ENCODE measurements at places on chromosomes 12 and 14. TPM values are rescaled to one million over a fixed set of nuclear protein-coding genes. Genes with fewer than 3 reads are reported as not detected.
A peak's percentile ranks its signal among the peaks of the same experiment; 100 is the strongest.

DNA sequence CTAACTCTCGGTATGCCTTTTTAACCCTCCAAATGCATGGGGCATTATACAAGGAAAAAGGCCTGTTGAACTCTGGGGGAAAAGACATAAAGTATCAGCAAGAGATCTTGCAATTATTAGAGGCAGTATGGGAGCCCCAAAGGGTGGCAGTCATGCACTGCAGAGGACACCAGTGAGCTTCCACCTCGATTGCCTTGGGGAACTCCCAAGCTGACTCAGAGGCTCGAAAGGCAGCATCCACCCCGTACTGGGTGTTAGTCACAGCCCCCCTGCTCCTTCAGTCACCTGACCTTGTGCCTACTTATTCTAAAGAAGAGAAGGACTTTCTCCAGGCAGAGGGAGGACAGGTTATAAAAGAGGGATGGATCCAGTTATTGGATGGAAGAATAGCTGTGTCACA, 781.4 kb upstream of the TMEM132C start:
- DNase-seq, result no peak

The GALNT6 gene
- 18.7 TPM for polyA plus RNA-seq

GRCh38 chr14:105473677-105474482, 741 bp upstream of the CRIP2 start:
- peak; percentile 91 for DNase-seq

GRCh38 chr14:81342850-81343580, 57.1 kb downstream of the STON2 start:
- no peak for DNase-seq

The AQP2 gene
- not detected for polyA plus RNA-seq

DNA sequence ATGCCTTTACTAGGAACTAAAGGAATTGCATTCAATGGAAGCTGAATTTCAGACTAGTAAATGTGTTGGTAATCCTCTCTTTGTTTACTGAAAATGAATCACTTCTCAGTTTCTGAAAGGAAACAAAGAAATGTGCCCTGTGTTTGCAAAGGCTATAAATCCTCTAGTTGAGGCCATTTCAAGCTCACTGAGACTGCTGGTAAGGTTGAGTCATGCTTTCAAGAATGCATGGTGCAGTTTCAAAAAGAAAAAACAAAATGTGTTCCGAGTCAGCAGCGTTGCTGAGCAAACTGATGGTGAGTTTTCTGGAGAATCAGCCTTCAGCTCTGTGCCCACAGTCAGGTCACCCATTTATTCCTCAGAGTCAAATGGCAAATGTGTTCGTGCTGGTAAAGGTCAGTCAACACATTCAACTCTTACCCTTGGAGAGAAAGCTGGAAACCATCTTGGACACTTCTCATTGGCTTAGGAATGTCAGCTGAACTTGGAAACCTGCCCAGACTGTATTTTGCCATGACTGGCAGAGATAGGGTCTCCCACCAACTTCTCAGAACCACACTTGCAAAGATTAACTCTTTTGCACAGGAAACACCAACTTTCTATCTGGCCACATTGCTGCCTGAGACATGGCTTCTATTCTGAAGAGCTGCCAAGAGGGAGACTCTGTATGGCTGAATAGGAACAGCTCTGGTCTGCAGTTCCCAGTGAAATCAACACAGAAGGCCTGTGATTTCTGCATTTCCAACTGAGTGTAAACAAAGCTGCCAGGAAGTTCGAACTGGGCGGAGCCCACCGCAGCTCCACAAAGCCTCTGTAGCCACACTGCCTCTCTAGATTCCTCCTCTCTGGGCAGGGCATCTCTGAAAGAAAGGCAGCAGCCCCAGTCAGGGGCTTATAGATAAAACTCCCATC, 484.4 kb downstream of the ATP23 start:
- DNase-seq, result peak; percentile 95

- no peak for DNase-seq
Observed at GRCh38 chr12:40229690-40230651, 5.2 kb downstream of the LRRK2 start.

GRCh38 chr14:104295681-104296387, 157.4 kb downstream of the KIF26A start:
- DNase-seq, result no peak

The HEBP1 gene
- polyA plus RNA-seq, result 23.1 TPM

The C12orf42 gene
- polyA plus RNA-seq, result not detected

The ACTR6 gene
- 7.5 TPM for polyA plus RNA-seq

The SLC5A8 gene
- polyA plus RNA-seq, result not detected

GRCh38 chr14:28756884-28757570, 9.6 kb upstream of the FOXG1 start:
- peak; percentile 34 for DNase-seq

DNA sequence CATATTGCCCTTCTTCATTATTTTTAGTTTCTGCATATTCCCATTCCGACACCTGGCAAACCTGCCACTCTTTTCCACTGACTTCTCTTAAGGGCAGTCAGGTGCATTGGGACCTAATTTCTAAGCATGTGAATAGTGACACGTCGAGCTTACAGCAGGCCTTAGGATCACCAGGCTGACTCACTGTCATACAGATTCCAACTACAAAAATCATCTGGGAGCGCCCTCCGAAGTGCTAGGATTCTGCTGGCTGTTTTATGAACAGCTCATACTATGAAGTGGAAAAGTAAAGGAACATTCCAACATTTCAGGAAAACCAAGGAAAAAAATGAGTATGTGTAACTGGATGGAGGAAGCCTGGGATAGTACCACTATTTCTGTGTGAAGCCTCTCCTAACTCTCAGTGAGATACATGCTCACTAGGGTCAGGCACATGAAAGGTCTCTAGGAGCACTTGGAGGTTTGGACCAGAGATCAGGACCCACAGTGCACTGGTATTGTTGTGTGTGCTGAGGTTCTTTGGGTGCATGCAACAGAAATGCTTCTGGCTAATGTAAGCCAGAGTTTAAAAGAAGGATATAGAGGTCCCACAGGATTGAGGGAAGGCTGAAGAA, 257.4 kb downstream of the ZFP36L1 start:
- DNase-seq, result no peak

DNA sequence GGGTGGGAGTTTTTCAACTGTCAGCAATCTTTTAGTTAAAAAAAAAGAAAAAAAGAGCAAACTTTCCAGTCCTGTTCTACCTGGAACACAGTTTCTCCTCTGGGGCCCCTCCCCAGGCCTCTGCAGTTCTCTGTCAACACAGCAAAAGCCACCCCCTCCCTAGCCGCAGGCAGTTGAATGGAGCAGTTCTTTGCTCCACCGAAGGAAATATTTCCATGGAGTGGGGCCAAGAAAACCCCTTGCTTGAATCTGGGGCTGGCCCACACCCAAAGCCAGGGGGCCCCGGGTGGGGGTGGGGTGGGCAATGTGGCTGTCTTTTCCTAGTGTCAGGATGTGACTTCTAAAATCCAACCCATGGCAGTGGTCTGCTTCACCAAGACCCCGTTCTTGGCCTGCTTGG, 5.0 kb upstream of the MEG3 start:
- no peak for DNase-seq

- no peak for DNase-seq
Observed at GRCh38 chr14:43438056-43438455, 1069.0 kb downstream of the FSCB start.

The MORN3 gene
- polyA plus RNA-seq, result 0.66 TPM

The SMIM41 gene
- not detected for polyA plus RNA-seq

DNA sequence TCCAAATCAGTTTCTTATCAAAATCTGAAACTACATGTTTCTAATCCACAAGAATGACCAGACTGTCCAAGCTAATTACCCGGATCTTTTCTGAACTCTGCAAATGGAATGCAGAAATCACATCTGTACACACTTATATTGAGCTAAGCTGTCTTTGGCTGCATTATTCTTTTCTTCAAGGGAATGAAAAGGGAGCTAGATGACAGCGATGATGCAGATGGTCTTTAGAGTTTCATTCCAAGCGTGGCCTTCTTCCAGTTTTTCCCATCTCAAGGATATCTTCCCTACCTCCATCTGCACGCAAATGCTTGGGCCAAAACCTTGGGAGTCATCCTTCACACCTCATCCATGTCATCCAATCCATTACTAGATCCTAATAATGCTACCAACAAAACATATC, 12.6 kb downstream of the KCNH5 start:
- DNase-seq, result no peak

GRCh38 chr12:116384691-116385485, 107.4 kb upstream of the MED13L start:
- peak; percentile 33 for DNase-seq

GRCh38 chr14:101889366-101889765, 75.0 kb upstream of the DYNC1H1 start:
- no peak for DNase-seq

- no peak for DNase-seq
Observed at GRCh38 chr12:108454539-108455139, 60.4 kb upstream of the FICD start.

- DNase-seq, result peak; percentile 57
Observed at GRCh38 chr14:72523424-72524294, 370.2 kb downstream of the DPF3 start.

The CBX5 gene
- polyA plus RNA-seq, result 22.8 TPM

DNA sequence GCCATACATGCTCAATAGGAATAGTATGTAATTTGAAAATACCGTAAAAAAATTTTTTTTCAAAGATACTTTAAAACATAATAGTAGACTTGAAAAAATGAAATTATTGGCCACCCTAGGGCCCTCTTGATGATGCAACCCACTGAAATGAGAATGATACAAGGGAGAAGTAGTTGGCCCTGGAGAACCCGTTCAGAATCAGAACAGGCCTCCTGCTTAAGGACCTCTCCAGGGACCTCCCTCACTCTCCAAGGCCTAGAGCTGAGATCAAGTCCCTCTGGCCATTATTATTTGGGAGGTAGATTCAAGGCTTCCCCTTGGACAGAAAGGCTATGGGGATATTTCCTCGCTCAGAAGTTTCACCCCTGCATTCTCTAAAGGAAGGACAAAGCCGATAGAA, 11.9 kb downstream of the LALBA start:
- no peak for DNase-seq

DNA sequence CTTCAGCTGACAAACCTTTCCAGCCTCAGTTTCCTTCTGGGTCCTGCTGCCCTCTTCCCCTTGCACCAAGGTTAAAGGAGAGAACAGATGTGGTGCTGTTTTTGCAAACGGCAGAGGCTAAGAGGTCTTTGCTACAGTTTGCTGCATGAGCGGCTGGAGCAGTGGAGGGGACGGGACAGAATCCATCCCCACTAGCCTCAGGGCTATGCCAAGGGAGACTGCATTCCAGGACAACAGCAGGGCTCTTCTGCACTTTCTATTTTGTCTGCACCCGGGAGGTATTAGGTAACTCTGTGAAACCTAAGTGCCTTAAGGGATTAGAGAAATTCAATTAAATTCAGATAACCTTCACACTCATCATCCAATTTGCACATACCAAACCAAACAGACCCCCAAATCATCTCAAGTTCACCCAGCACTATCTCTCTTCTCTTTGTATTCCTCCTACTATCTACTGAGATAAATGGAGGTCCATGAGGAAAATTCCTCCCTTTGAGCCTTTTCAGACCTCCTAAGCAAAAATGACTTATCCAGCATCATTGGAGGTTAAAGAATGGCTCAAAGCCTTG, 103.8 kb upstream of the VRK1 start:
- DNase-seq, result no peak

DNA sequence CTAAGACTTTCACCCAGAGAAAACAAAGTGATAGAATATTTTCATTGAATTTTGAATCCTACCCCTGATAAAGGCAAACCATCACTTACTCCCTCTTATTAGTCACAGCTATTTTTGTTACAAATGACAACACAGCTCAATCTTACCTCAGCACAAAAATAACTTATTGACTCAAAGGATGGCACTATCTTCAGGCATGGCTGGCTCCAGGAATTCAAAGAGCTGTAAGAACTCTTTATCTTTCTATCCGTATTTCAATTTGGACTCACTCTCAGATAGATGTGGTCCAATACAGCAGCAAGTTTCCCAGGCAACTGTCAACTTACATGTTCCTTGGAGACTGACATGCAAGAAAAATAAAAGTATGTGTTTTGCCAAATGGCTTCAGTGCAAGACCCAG, 709.4 kb upstream of the MDGA2 start:
- no peak for DNase-seq

The TMEM132C gene
- polyA plus RNA-seq, result not detected

GRCh38 chr12:87991483-87991882, 37.7 kb downstream of the C12orf50 start:
- DNase-seq, result no peak

DNA sequence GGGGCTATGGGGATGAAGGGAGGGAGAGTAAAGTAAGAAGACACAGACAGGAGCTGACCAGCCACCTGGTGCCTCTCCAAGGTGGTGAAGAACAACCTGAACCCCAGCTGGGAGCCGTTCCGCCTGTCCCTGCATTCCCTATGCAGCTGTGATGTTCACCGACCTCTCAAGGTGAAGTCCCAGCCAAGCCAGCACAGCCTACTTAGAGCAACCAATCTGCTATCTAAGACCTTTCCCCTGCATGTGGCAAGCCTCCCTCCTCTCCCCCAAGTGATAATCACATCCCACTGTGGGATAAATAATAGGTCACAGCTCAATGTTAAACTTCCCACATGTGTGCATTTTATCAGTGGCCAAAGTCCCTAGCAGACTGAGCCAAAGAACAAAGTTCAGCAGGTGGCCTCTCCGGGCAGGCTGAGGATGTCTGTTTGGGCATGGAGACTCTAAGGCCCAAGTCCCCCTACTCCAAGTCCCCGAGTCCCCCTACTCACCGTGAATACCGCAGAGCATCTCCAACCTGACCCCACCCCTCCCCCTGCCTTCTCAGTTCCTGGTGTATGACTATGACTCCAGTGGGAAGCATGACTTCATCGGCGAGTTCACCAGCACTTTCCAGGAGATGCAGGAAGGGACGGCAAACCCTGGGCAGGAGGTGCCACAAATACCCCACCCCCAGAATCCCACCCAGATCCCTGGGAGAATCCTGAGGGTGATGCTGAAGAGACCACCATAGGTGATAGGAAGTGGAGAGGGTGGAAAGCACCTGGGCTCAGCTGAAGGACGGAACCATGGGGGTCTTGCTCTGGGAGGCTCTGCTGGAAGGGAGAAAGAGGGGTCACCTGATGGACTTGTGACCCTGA, 3.5 kb downstream of the CPNE6 start:
- no peak for DNase-seq

DNA sequence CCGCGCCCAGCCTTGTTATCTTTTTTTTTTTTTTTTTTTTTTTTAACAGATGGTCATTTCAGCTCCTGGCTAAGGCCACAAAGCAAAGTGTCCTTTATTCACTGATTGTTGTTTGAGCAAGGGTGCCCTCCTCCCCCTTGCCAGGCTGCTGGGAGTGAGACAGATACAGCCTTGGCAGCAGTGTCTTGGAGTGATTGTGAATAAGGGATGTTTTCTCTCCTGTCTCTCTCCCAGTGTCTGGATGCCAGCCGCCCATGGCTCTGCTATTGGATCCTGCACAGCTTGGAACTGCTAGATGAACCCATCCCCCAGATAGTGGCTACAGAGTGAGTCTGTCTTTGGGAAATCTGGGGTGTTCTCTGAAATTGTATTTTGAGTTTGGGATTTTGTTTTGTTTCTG, 28.7 kb downstream of the FNTB start:
- DNase-seq, result no peak

Data from endothelial cell of umbilical vein (primary cell).